ENCODE measurements at places on chromosomes 7 and 10.

GRCh38 chr7:117567781-117568180 lies 88.0 kb downstream of the CFTR start:
- no peak overlapping the region for H3K4me3 ChIP-seq
- DNase-seq, result no peak
- no peak overlapping the region for H3K27ac ChIP-seq
- H3K36me3 ChIP-seq, result no peaks in the 10 kb centered on the region
- H3K4me1 ChIP-seq, result no peaks in the 10 kb centered on the region

GRCh38 chr7:104296900-104297299 lies 31.5 kb upstream of the LHFPL3 start:
- H3K27me3 ChIP-seq, result peaks cover 14% of the 10 kb centered on the region
- H3K4me1 ChIP-seq, result no peaks in the 10 kb centered on the region
- H3K4me3 ChIP-seq, result no peak overlapping the region
- H3K36me3 ChIP-seq, result no peaks in the 10 kb centered on the region
- no peak overlapping the region for H3K27ac ChIP-seq

DNA sequence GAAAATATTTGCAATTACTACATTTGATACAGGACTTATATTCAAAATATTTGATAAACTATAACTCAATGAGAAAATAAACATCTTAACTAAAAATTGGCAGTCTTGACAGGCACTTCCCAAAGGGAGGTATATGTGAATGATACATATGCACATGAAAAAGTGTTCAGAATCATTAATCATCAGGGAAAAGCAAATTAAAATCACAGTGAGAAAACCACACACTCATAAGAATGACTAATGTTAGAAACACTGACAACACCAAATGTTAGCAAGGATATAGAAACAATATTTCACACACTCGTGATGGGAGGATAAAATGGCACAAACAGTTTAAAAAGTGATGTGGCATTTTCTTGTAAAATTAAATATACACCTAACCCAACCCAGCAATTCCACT lies 4.1 kb upstream of the VPS26A start:
- no peaks in the 10 kb centered on the region for H3K36me3 ChIP-seq
- DNase-seq, result no peak
- H3K27me3 ChIP-seq, result no peaks in the 10 kb centered on the region

DNA sequence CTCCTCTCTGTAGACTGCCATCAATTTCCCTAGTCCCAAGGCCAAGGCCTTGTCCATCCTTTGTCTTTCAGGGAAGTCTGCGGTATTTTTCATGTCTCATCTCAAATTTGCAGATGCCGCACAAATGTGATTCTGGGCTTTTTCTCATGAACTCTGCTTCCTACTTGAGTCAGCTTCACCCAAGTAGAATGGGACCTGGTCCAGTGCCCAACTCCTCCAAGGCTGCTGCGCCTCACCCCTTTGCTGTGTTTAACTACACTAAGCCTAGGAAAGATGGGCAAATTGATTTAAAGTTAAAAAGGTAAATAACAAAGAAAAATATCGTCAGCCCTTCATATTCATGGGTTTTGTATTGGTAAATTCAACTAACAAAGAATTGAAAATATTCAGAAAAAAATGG lies 1092.6 kb upstream of the AUTS2 start:
- no peaks in the 10 kb centered on the region for H3K36me3 ChIP-seq
- no peaks in the 10 kb centered on the region for H3K4me1 ChIP-seq

DNA sequence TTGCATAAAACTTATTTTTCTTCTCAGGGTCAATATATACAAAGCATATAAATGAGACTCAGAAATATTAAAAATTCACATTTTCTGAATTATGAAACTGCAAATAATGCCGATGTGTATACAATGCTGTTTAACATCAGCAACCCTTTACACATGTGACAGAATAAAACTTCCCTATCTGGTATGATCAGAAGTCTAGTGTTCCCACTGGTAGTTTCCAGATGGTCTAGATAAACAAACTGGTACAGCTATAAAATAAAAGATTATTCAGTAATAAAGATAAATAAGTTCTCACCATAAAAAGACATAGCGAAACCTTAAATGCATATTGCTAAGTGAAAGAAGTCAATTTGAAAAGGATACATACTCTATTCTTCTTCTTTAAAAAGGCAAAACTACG lies 7.9 kb downstream of the POLR1F start:
- H3K36me3 ChIP-seq, result peaks cover 27% of the 10 kb centered on the region
- DNase-seq, result no peak
- no peaks in the 10 kb centered on the region for H3K27me3 ChIP-seq
- H3K4me3 ChIP-seq, result no peak overlapping the region
